Natural killer cell (primary cell): ENCODE measurements at places on chromosomes 16 and 17. TPM values are rescaled to one million over a fixed set of nuclear protein-coding genes. Genes with fewer than 3 reads are reported as not detected.
A peak's percentile ranks its signal among the peaks of the same experiment; 100 is the strongest.

DNA sequence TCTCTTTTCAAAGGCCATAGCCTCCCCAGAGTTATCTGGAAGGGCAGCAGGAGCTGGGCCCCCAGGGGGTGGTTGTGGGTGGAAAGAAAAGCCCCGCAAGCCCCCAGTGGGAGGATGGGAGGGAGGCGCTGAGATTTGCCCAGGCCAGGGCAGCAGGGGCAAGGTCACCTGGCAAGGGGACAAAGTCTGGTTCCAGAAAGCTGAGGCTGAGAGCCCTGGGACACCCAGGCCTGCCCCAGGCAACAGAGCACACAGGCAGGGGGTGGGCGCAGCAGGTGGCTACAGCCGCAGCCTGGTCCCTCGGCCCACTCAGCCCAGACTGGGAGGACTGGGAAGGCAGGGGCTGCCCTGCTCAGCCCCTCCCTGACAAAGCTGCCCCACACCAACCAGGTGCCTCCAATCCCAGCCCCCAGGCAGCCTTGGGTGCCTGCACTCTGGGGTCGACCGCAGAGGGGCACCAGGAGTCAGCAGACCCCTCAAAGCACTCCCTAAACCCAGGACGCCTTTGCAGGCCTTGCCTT is 23.7 kb upstream of the GSG1L start:
- H3K4me1 ChIP-seq, result peaks cover 3% of the 10 kb centered on the region
- no peaks in the 10 kb centered on the region for H3K36me3 ChIP-seq
- no peak overlapping the region for H3K4me3 ChIP-seq
- H3K27ac ChIP-seq, result no peak overlapping the region
- no peak for DNase-seq

DNA sequence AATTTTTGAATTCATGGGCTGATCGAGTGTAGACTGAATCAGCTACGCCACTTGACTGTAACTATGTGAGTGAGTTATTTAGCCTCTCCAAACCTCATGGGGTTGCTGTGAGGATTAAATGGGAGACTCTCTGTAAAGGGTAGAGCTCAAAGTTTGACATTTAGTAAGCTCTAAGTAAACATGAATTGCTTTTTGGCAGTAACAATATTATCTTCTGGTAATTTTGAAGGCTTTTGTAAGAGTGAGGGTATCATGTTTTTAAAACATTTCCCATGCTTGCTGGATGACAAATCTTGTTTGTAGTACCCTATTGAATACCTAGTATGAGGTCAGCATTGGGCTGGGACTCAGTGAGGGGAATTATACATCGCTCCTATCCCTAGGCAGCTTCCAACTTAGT is 35.3 kb downstream of the MRTFB start:
- DNase-seq, result no peak
- no peaks in the 10 kb centered on the region for H3K27me3 ChIP-seq
- no peak overlapping the region for H3K4me3 ChIP-seq
- H3K27ac ChIP-seq, result no peak overlapping the region
- no peaks in the 10 kb centered on the region for H3K4me1 ChIP-seq
- H3K36me3 ChIP-seq, result no peaks in the 10 kb centered on the region

GRCh38 chr17:3963237-3964201 is 718 bp downstream of the ATP2A3 start:
- peak overlapping the region; percentile 57 for H3K27ac ChIP-seq
- peaks cover 75% of the 10 kb centered on the region for H3K4me1 ChIP-seq
- peak; percentile 83 for DNase-seq
- H3K4me3 ChIP-seq, result peak overlapping the region; percentile 94
- no peaks in the 10 kb centered on the region for H3K27me3 ChIP-seq

DNA sequence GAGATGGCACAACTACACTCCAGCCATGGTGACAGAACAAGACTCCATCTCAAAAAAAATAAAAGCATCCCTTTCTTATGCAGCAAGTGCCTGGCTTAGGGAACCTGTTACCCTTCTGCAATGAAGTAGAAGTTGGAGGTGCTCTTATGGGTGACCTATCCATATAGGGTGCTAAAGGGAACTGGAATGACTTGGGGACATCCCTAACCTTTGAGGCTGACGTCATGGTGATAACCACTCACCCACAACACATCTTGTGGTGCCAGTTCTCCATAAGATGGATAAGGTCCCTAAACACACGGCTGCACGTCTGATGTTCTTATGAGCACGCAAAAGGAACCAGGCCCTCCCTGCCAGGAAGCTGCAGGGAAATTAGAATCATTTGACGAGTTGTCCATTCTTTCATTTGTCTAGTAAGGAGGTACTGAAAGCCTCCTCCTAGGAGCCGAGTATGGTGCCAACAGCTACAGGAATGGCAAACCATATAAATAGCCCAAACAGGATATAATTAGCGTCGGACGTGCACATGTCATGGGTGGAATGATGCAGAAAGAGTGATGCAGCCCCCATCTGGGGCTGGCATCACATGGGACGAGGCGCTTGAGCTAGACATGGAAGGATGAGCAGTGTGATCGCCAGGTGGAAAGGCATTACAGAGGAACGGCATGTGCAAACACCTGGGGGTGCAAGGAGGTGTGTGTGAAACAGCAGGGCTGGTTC is 52.5 kb downstream of the ARHGAP27 start:
- H3K27me3 ChIP-seq, result no peaks in the 10 kb centered on the region
- H3K27ac ChIP-seq, result no peak overlapping the region
- DNase-seq, result no peak
- no peaks in the 10 kb centered on the region for H3K36me3 ChIP-seq
- no peak overlapping the region for H3K4me3 ChIP-seq

GRCh38 chr17:63838631-63839171 is 3.8 kb downstream of the SMARCD2 start:
- DNase-seq, result no peak
- peaks cover 61% of the 10 kb centered on the region for H3K4me1 ChIP-seq
- no peaks in the 10 kb centered on the region for H3K27me3 ChIP-seq
- no peak overlapping the region for H3K4me3 ChIP-seq
- H3K27ac ChIP-seq, result no peak overlapping the region
- peaks cover 29% of the 10 kb centered on the region for H3K36me3 ChIP-seq

DNA sequence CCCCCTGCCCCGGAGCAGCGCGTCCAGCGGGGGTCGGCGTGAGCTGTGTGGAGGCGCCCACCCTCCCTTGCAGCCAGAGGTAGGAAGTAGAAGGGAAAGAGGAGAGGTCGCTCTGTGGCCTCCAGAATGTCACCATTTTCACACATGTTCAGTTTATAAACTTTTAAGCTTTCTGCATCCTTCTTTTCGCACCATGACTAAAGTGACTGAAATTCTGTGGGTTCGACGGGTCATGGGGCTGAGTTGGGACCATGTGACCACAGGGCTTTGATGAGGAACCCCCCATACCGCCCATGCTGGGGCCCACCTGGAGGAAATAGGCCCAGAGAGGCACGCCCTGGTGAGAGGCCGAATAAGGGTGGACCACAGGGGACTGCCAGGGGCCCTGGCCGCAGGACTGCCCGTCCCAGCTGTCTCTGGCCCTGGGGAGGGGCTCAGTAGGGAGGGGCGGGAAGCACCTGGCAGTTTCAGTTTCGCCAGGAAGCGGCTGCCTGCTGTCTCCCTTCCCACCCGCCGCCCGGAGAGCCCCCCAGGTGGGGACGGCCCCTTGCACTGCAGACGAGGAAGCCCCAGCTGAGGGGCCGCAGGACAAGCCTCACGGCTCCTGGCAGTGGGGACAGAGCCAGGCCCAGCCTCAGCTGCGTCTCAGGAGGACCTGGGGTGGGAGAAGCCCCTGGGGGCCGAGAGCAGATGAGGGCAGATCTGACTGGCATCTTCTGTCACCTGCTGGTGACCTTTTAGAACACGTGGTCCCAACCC is 9.0 kb downstream of the CBFA2T3 start:
- H3K4me3 ChIP-seq, result no peak overlapping the region
- H3K36me3 ChIP-seq, result no peaks in the 10 kb centered on the region
- H3K4me1 ChIP-seq, result peaks cover 73% of the 10 kb centered on the region
- DNase-seq, result peak; percentile 33
- peak overlapping the region; percentile 41 for H3K27ac ChIP-seq

DNA sequence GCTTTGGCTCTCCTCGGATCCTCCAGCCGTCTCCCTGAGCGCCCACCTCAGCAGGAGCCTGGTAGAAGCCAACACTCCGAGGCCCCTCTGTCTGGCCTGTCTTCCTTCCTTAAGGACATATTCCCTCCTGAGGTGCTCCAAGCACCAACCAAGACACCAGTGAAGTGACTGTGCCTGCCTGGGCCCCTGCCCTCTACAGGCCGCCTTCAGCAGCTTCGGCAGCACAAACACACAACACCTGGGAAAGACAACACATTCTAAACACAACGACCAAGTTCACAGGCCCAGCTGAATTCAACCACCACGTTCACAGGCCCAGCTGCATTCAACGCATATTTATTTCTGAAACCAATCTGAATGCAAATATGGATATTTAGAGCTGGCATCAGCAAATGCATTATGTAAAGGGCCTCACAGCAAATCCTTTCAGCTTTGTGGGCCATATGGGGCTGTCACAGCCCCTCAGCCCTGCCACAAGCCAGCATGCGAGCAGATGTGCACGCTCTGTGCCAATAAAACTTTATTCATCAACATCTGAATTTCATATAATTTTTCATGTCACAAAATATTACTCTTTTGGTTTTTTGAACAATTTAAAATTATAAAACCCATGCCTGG is 12.2 kb downstream of the GALNS start:
- no peak for DNase-seq
- H3K27ac ChIP-seq, result no peak overlapping the region
- H3K4me1 ChIP-seq, result no peaks in the 10 kb centered on the region
- H3K36me3 ChIP-seq, result peaks cover 11% of the 10 kb centered on the region
- no peaks in the 10 kb centered on the region for H3K27me3 ChIP-seq

GRCh38 chr17:49993423-49994060 is 1.5 kb downstream of the DLX3 start:
- DNase-seq, result peak; percentile 51
- H3K4me3 ChIP-seq, result no peak overlapping the region
- no peak overlapping the region for H3K27ac ChIP-seq
- peaks cover 62% of the 10 kb centered on the region for H3K27me3 ChIP-seq
- H3K36me3 ChIP-seq, result no peaks in the 10 kb centered on the region
- peaks cover 38% of the 10 kb centered on the region for H3K4me1 ChIP-seq

DNA sequence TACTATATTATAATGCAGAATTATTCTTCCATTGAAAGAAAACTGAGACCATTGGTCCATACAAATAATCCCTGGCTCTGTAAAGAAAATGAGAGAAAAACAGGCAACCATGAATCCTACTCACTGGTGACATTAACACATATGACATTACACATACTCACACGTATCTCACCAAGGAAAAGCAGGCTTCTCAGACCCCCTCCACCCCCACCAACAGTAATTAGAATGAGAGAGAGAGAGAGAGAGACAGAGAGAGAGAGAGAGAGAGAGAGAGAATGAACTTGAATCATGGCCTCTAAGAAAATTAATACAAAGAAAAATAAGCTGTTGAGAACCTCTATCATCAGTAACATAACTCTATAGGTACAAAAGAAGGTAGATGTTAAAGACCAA is 132.0 kb downstream of the SNX11 start:
- H3K4me3 ChIP-seq, result no peak overlapping the region
- DNase-seq, result no peak

DNA sequence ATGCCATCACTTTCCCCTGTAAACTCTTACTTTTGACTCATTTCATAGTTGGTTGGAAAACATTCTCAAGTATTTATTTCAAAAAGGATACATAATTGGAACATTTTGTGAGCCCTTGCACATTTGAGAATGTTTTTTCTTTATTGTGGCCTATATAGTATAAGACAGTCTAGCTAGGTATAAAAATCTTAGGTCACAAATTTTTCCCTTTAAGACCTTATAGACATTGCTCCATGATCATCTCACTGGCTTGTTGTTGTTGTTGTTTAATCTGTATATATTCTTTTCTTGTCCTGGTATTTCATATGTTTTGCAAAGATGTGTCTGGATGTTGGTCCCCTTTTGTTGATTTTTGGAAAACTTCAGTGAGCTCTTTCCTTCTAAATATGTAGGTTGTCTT is 194.2 kb downstream of the NTN1 start:
- no peak for DNase-seq
- H3K27me3 ChIP-seq, result no peaks in the 10 kb centered on the region
- no peak overlapping the region for H3K4me3 ChIP-seq
- no peaks in the 10 kb centered on the region for H3K4me1 ChIP-seq

GRCh38 chr16:832652-833336 is 32.3 kb upstream of the GNG13 start:
- DNase-seq, result no peak
- H3K4me1 ChIP-seq, result no peaks in the 10 kb centered on the region
- H3K4me3 ChIP-seq, result no peak overlapping the region
- H3K27me3 ChIP-seq, result no peaks in the 10 kb centered on the region

- peak overlapping the region; percentile 22 for H3K4me3 ChIP-seq
- H3K27ac ChIP-seq, result no peak overlapping the region
- peak; percentile 57 for DNase-seq
- H3K4me1 ChIP-seq, result peaks cover 84% of the 10 kb centered on the region
- H3K36me3 ChIP-seq, result no peaks in the 10 kb centered on the region
Measured at GRCh38 chr17:8121681-8122421, 2.1 kb downstream of the HES7 start.

The SPATA22 gene
- not detected for total RNA-seq

The SBK1 gene
- 60.9 TPM for total RNA-seq

The KRTAP3-1 gene
- total RNA-seq, result not detected

The C17orf67 gene
- total RNA-seq, result 3.4 TPM

The ATP2C2 gene
- not detected for total RNA-seq

The CCT6B gene
- 4.3 TPM for total RNA-seq

The CDC42EP4 gene
- total RNA-seq, result 2.5 TPM

The CDH3 gene
- 0.92 TPM for total RNA-seq
